ENCODE measurements at places on chromosomes 2 and 18. TPM values are rescaled to one million over a fixed set of nuclear protein-coding genes. Genes with fewer than 3 reads are reported as not detected.

GRCh38 chr2:11758647-11759046 lies 12.2 kb downstream of the LPIN1 start:
- H3K4me3 ChIP-seq: no peak overlapping the region
- 0 out of 2 replicates have a peak, but pooled peaks cover 3% of the 10 kb centered on the region for H3K36me3 ChIP-seq
- peaks cover 16% of the 10 kb centered on the region for H3K4me1 ChIP-seq
- no peak overlapping the region for H3K27ac ChIP-seq

DNA sequence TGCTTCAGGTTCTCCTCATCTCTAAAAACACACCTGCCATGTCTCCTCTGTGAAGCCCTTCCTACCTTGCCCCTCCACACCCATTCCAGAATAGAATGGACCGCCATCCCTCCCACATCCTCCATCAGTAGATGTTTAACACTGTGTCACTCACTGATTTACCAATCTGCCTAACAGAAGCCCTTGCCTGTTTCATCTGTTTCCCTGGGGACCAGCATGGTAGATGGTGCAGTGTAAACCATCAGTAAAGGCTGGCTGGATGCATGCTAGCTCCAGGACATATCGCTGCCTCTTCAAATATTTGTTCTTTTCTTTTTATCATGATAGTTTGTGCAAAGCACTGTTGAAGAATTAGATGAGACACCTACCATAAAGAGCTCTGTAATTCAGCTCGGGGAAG lies 271.4 kb downstream of the PIEZO2 start:
- H3K27ac ChIP-seq: no peak overlapping the region
- peaks cover 71% of the 10 kb centered on the region for H3K27me3 ChIP-seq
- H3K36me3 ChIP-seq: no peaks in the 10 kb centered on the region
- no peaks in the 10 kb centered on the region for H3K4me1 ChIP-seq

GRCh38 chr2:237432484-237433092 lies 18.6 kb upstream of the COL6A3 start:
- DNase-seq: peak; percentile 97
- peak overlapping the region; percentile 61 for H3K4me3 ChIP-seq
- H3K27me3 ChIP-seq: no peaks in the 10 kb centered on the region
- H3K36me3 ChIP-seq: no peaks in the 10 kb centered on the region
- H3K27ac ChIP-seq: peak overlapping the region; percentile 100

DNA sequence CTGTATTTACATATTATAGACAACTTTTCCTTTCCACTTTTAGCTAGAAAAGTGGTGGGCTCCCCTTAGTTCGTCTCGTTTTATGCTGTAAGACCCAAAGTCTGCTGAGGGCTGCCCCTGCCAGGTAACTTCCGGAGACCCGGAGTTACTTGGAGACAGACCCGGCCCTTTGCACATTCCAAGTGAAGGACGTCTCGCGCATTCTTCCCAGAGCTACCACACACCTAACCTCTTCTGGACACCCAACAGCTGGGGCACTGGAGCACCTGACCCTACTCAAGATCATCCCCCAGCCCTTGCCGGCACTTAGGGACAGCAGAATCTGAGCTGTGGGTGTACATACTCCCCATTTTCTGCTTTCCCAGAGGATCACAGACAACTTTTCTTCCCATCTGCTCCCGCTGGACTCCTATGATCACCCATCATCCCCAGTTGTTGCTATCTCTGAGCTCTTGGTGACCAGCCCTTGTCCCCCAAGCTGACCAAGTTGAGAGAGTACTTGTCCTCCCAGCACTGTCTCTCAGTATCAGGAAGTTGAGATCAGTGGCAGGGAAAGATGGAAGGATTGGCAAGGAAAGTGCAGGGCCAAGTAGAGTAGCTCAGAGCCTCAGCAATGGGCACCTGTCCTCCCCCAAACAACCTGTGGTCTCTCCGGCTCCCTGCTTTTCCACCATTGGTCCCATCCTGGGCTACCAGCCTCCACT lies 8.4 kb upstream of the SATB2 start:
- H3K4me1 ChIP-seq: peaks cover 4% of the 10 kb centered on the region
- no peak overlapping the region for H3K27ac ChIP-seq
- H3K27me3 ChIP-seq: peaks cover 16% of the 10 kb centered on the region
- H3K36me3 ChIP-seq: no peaks in the 10 kb centered on the region
- no peak overlapping the region for H3K4me3 ChIP-seq

CCDC68 gene
- total RNA-seq: 2.6 TPM

NFATC1 gene
- total RNA-seq: 5.9 TPM

C2orf66 gene
- total RNA-seq: 0.51 TPM

AKAIN1 gene
- not detected for total RNA-seq
